ENCODE measurements at places on chromosomes 4 and X.

DNA sequence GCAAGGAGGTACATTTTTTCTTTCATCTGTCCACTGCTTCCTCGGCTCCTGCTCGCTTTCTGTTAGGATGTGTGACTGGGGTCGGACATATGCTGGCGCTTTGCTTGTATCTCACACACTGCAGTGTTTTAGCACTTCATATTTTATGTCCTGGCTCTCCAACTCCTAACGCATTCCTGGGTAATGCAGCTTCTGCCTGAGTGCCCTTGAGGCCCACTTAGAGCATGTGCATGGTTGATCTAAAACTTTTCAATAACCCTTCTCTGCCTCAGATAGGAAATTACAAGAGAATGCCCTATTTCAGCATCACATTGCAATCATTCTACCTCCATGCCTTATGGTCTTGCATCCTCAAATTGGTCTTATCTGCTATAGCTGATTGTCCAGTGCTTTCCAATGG lies 65.3 kb downstream of the NEIL3 start:
- DNase-seq: no peak

DNA sequence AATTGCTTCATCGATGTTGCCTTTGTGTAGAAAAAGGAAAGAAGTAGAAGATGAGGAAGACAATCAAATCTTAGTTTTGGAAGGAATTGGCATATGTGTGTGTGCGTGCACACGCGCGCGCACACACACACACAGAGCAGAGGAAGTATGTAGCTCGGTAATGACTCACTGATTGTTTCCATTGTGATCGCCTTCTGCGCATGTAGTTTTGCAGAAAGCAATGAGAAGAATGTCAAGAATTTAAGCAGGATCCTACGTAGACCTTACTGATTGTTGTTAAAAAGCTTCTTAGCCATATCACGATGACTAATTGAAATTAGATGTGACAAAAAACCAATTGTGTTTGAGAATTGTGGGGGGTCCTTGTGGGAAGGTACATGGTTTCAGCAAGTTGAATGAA lies 12.8 kb upstream of the LIMCH1 start:
- no peak for DNase-seq

DNA sequence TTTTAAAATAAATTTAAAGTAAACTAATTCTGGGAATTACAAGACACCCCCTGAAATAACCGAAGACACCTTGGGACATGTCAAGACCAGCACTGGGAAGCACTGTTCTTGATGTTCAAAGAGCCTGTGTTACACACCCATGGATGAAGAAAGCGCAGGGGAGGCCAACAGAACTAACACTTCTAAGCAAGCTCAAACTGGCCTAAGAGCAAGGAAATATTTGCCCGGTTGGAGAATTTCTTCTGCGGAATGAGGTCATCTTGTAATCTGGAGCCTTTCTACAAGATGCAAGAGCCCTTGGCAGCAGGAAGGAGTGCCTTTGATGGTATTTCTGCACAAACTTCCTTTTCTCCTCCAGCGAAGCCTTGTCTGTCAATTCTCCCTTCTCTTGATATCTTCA lies 9.3 kb upstream of the EFHC2 start:
- DNase-seq: no peak

GRCh38 chrX:39966176-39966575 lies 131.6 kb downstream of the BCOR start:
- DNase-seq: no peak

DNA sequence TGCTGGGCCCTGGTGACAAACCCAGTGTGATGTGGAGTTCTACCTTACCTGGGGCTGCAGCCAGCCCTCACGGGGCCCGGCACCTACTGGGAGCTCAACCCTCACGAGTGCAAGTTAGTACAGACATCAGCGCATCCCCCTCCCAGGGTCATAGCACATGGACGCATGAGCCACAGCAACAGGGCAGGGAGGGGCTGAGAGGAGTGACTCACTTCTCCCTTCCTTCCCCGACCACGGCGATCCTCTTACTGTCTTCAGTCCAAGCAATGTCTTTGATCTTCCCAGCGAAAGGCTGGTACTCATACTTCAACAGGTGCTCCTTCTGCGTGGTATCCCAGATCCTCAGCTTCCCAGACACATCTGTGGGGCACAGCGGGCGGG lies 17.8 kb downstream of the WDR1 start:
- DNase-seq: no peak

- no peak for DNase-seq
Measured at GRCh38 chr4:146267826-146268225, 53.5 kb downstream of the REELD1 start.

DNA sequence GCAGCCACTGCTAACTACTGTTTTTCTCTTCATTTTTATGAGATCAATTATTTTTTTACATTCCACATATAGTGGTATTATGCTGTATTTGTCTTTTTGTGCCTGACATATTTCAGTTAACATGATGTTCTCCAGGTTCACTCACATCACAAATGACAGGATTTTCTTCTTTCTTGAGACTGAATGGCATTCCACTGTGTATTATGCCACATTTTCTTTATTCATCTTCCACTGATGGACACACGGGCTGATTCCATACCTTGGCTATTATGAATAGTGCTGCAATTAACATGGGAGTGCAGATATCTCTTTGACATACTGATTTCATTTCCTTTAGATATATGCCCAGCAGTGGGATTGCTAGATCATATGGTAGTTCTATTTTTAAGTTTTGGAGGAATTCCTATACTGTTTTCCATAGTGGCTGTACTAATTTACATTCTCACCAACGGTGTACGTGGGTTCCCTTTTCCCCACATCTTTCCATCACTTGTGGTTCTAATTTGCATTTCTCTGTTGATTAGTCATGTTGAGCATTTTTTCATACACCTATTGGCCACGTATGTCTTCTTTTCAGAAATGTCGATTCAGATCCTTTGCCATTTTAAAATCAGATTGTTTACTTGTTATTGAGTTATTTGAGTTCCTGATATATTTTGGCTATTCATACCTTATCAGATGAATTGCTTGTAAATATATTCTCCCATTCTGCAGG lies 14.9 kb upstream of the ZCCHC4 start:
- DNase-seq: no peak

- DNase-seq: no peak
Measured at GRCh38 chrX:23334848-23335599, at the start of gene PTCHD1. TSS of gene PTCHD1 (plus strand) at chrX:23334849. CDS start at chrX:23334876, 27 bp downstream.

DNA sequence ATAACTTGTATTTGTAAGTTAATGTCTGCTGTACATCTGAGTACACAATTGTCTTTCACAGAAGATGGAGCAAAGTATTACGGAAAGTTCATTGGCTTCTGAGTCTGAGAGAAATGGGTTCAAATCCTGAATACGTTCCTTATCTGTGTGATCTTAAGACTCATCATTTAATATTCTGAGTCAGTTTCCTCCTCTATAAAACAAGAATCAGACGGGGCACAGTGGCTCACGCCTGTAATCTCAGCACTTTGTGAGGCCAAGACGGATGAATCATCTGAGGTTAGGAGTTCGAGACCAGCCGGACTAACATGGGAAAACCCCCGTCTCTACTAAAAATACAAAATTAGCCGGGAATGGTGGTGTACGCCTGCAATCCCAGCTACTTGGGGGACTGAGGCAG lies 57.8 kb downstream of the APBB2 start:
- DNase-seq: no peak

DNA sequence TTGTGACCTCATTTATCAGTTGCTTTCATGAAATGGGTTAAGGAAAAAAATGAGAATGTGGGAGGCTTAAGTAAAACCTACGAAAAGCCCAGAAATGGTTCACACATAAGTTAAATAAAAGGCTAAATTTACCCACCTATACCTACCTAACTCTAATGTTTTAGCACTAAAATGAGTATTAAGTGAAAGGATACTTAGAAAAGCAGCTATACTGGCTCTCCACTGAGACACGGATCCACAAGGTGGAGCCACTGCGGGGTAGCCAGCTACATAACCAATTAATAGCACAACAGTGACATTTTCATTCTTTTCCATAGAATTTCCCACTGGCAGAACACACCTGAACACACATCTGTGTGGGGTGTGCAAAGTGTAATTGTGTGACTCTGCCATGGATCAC lies 101.9 kb downstream of the MAML3 start:
- DNase-seq: peak; percentile 44

- no peak for DNase-seq
Measured at GRCh38 chrX:14964500-14964899, 91.3 kb downstream of the MOSPD2 start.

DNA sequence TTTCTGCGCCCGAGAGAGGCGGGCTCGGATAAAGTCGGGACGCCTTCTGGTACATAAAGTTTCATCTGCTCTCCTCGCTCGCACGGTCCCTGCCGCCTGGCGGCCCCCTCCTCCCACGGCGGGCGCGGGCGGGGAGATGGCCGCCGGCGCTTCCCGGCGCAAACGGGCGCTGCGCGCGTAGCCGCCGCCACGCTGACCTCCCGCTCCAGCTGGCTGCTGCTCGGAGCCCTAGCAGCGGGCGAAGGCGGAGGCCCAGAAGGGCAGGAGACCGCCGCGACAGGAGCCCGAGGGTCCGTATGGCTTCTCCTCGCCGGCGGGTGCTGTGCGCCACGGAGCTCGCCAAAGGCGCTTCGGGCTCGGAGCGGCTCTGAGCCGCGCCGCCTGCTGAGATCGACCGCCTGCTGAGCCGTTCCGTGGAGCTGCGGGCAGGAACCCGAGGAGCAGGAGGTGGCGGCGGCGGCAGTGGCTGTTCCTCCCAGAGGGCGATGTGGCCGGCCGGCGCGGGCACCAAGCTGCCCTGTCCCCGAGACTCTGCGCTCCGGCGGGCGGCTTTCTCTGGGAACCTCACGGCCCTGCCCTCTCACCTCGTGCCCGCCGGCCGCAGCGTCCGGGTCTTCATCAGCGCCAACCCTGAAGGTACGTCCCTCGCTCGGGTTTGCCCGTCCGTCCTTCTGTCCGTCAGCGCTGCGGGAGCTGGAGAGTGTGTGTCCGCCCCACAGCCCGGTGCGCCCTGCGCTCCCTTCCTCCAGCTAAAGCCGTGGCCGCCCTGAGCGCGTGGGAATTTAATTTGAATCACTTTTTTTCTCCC lies at the start of gene NWD2:
Gene NWD2 (plus strand): TSS at position 161 of the 808 bp plus-strand sequence. CDS start 325 bp downstream, at position 486.
- no peak for DNase-seq

- no peak for DNase-seq
Measured at GRCh38 chr4:784401-785331, 41.3 kb downstream of the CPLX1 start.

DNA sequence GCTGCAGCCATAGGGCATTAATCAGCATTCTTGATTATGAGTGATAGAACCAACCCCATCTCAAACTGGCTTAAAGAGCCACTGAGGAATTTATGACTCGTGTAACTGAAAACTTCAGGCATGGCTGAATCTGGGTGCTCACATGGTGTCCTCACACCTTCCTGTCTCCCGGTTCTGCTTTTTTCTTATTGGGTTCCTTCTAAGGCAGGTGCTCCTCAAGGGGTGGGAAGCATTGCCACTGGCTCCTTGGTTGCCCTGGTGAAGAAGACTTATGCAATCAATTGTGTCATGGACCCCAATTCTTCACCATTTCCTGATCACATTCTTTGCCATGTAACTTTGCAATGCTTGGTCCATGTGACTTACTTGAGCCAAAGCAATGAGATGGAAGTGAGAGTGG lies 4.3 kb upstream of the ZCCHC4 start:
- DNase-seq: no peak

DNA sequence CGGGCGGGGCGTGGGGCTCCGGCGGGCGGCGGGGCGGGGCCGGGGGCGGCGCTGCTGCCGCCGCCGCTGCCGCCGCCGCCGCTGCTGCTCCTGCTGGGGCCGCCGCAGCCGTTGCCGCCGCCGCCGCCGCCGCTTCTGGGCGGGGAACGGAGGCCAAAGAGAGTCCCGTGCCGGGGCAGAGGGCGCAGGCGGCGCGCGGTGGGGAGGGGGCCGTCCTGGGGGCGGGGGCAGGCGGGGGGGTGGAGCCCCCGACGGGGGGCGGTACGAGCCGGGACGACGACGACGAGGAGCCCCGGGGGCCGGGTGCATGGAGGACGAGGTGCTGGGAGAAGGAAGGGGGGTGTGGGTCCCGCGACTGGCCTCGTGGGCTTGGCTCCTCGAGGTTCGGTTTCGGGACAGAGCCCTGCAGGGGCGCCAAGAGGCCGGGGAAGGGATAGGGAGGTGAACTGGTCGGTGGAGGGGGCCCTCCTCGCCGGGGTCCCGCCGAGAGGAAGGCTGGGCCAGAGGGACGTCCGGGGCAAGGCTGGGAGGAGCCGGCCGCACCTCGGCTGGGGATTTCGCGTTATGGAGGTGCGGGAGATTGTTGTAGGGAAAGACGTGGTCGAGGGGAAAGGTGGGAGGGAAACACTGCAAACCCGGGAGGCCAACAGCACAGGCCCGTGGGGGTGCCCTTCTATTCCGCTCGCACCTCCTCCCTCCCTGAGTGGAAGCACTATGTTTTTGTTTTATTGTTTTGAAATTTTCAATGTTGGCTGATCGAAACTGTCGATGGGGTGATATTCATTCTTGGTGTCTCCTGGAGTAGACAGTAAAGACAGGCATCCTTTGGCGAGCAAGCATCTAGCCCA lies 1.9 kb downstream of the BCORL1 start:
- DNase-seq: no peak

GRCh38 chr4:137083571-137084135 lies 448.6 kb downstream of the PCDH18 start:
- no peak for DNase-seq

DNA sequence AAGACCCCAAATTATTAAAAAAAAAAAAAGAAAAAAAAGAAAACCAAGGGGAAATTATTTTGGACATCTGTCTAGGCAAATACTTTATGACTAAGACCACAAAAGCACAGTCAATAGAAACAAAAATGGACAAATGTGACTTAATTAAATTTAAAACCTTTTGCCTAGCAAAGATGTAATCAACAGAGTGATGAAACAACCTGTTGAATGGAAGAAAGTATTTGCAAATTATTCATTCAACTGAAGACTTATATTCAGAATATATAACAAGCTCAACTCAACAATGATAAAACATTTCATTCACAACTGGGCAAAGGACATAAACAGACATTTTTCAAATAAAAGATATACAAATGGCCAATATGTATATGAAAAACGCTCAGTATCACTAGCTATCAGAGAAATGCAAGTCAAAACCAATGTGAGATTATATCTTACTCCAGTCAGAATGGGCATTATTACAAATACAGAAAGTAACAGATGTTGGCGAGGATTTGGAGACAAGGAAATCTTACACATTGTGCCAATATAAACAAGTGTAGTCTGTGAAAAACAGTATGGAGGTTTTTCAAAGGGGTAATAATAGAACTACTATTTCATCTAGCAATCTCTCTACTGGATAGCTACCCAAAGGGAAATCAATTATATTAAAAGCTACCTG lies 67.1 kb downstream of the FAAH2 start:
- DNase-seq: no peak

GRCh38 chrX:131365766-131366165 lies 76.7 kb upstream of the IGSF1 start:
- DNase-seq: no peak

DNA sequence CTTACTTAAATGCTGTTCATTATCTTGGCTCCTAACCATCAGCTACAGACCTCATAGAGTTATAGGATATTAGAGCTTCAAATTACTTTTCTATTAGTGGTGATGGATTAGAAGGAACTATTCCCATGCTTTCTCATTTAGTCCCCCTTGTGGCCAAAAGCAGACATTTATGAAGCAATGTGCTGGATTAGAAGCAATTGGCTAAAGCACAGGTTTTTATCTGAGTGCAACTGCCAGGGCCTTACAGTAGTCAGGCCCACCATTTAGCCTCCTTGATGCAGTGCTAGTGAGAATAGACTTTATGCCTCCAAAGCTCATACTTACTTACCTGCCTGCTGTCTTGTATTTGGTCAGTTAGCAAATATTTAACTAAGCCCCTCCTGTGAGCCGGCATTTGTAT lies 93.0 kb downstream of the TSPAN7 start:
- DNase-seq: peak; percentile 24

- DNase-seq: no peak
Measured at GRCh38 chr4:180578175-180578574, 1665.0 kb upstream of the TENM3 start.

- no peak for DNase-seq
Measured at GRCh38 chrX:110584083-110584482, 211.5 kb downstream of the CHRDL1 start.

Data from MM.1S (cell line).